ENCODE measurements at places on chromosomes 11 and 22.
A peak's percentile ranks its signal among the peaks of the same experiment; 100 is the strongest.

DNA sequence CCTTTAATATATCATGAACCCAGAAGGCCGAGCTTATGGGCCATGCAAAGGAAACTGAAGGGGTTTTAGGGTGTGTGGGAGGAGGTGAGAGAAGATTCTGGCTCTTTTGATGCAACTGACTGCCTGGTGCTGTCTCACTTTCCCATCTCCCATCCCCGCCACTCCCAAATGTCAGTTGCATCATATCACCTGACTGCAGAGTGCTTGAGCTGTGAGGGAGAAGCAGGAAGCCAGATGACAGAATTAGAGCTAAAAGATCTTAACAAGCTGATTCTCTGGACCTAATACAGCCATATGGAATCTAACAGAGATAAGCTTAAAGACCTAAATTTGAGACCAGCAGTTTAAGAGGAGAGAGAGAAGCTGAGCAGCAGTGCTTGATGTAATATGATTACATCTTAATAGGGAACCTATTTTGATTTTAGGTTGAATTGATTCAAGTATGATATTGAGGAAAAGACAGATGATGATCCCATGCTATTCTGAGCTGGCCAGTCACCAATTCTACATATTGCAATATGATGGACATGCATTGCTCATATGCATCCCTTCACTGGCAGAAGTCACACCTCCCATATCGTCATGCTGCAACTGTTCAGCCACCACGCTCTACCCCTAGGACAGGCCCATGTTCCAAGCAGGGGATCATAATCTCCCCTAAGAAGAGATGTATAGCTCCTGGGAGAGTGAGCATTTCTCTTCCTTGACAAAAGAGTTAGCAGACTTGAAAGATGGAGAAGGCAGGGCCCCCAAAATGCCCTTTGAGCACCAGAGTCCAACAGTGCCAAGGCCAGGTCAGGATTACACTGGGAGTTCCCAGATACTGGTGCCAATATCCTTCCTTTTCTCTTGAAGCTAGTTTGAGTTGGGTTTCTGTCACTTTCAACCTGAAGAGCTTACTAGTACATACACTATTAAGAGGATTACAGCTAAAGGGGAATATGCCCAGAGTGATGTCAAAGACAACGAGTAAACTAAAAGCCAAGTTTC is 44.9 kb downstream of the PLEKHA7 start:
- DNase-seq: no peak

DNA sequence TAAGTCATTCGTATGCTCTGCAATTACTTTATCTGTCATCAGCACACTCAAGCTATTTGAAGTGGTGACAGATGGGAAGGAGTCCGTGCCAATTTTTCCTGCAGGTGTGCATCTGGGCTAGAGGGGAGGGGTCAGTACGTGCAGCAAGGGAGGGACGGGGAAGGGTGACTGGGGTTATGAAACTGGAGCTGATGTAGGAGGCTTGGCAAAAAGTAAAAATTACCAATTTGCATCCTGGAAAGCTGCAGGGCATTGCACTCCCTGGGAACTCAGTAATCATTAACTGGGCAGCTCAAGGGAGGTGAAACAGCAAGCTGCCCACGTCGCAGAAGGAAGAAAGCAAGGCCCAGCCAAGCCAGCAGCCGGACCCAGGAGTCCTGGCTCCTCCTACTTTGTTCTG is 87.1 kb upstream of the TMEM45B start:
- peak; percentile 100 for DNase-seq

- no peak for DNase-seq
Measured at GRCh38 chr11:120566176-120566575, 54.6 kb downstream of the GRIK4 start.

GRCh38 chr11:33779849-33780528 is 5.7 kb upstream of the FBXO3 start:
- no peak for DNase-seq

GRCh38 chr11:113387605-113388211 is at the start of gene ANKK1:
Gene ANKK1 (plus strand): TSS chr11:113387779. CDS start chr11:113387885, 106 bp downstream.
- DNase-seq: no peak
